ENCODE measurements at places on chromosomes 13 and 19. TPM values are rescaled to one million over a fixed set of nuclear protein-coding genes. Genes with fewer than 3 reads are reported as not detected.

- no peak for DNase-seq
- H3K27ac ChIP-seq, result no peak overlapping the region
- no peaks in the 10 kb centered on the region for H3K36me3 ChIP-seq
- no peaks in the 10 kb centered on the region for H3K4me1 ChIP-seq
- no peaks in the 10 kb centered on the region for H3K27me3 ChIP-seq
- no peak overlapping the region for H3K4me3 ChIP-seq
These were observed 470.7 kb downstream of the TSHZ3 start for GRCh38 chr19:30878495-30878894.

- DNase-seq, result peak; percentile 82
- peaks cover 36% of the 10 kb centered on the region for H3K4me1 ChIP-seq
- H3K4me3 ChIP-seq, result no peak overlapping the region
- H3K27ac ChIP-seq, result peak overlapping the region; percentile 88
These were observed 9.6 kb downstream of the CEBPA start for GRCh38 chr19:33292595-33293254.

GRCh38 chr19:4338441-4339355 is at the start of gene STAP2:
Gene STAP2 (minus strand): TSS chr19:4338827. CDS start chr19:4338753, 74 bp downstream.
- no peaks in the 10 kb centered on the region for H3K27me3 ChIP-seq
- no peaks in the 10 kb centered on the region for H3K36me3 ChIP-seq
- H3K4me1 ChIP-seq, result peaks cover 5% of the 10 kb centered on the region
- H3K27ac ChIP-seq, result peak within 1 kb of the TSS; percentile 75

DNA sequence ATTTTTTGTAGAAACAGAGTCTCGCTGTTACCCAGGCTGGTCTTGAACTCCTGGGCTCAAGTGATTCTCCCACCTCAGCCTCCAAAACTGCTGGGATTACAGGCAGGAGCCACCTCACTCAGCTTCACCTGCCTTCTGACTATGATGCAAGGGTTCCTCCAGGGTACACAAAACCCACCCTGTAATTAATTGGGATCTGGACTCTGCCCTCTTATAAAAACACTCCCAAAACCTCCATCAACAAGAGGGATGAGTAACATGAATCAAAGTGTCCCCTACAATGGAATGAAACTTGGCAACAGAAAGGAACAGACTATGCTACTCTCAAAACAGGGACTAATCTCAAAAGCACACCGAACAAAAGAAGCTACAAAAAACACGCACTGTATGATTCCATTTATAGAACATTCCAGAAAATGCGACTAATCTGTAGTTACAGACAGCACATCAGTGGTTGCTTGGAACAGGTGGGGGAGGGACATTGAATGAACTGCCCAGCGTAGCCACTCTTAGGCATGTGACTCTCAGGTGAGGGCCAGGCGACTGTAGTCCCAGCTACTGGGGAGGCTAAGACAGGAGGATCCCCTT is 3.2 kb upstream of the PRR36 start:
- peaks cover 3% of the 10 kb centered on the region for H3K4me1 ChIP-seq
- no peaks in the 10 kb centered on the region for H3K36me3 ChIP-seq
- H3K27ac ChIP-seq, result no peak overlapping the region

DNA sequence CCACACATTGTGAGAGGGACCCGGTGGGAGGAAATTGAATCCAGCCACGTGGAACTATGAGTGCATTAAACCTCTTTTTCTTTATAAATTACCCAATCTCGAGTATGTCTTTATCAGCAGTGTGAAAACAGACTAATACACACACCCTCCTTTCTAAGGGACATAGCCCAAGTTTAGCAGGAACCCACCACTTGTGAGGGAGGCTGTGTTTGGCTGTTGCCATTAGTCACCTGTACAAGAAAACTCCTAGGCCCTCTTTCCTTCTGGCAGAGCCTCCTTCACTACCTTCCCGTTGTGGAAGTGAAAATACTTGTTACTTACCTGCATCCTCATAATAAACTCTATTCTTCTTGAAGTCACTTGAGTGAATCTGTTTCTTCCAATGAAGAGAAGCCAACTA is 76.3 kb upstream of the FARP1 start:
- no peak overlapping the region for H3K27ac ChIP-seq
- no peaks in the 10 kb centered on the region for H3K4me1 ChIP-seq
- no peaks in the 10 kb centered on the region for H3K36me3 ChIP-seq
- H3K27me3 ChIP-seq, result no peaks in the 10 kb centered on the region
- no peak overlapping the region for H3K4me3 ChIP-seq
- DNase-seq, result no peak

DNA sequence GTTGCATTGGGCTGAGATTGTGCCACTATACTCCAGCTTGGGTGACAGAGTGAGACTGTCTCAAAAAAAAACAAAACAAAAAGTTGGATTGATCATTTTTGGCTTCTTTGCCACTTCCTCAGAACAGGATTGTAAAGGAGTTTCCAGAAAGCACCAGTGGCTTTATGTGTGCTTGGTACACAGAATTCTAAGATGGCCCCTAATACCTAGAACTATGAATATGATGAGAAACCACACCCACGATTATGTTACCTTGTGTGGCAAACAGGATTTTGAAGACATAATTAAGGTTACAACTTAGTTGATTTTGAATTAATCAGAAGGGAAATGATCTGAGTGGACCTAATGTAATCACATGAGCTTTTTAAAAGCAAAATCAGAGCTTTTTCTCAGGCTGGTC is 26.5 kb downstream of the CEACAM1 start:
- DNase-seq, result no peak
- no peak overlapping the region for H3K27ac ChIP-seq
- H3K4me1 ChIP-seq, result peaks cover 11% of the 10 kb centered on the region
- no peaks in the 10 kb centered on the region for H3K36me3 ChIP-seq
- no peaks in the 10 kb centered on the region for H3K27me3 ChIP-seq
- H3K4me3 ChIP-seq, result no peak overlapping the region

NLRP9 gene
- total RNA-seq, result not detected

ZNF441 gene
- 10.0 TPM for total RNA-seq

RFPL4A gene
- not detected for total RNA-seq

ZNF749 gene
- total RNA-seq, result 7.5 TPM

Data from upper lobe of right lung (tissue), 1 donor.